ENCODE measurements at places on chromosomes 7 and 10. TPM values are rescaled to one million over a fixed set of nuclear protein-coding genes. Genes with fewer than 3 reads are reported as not detected.

DNA sequence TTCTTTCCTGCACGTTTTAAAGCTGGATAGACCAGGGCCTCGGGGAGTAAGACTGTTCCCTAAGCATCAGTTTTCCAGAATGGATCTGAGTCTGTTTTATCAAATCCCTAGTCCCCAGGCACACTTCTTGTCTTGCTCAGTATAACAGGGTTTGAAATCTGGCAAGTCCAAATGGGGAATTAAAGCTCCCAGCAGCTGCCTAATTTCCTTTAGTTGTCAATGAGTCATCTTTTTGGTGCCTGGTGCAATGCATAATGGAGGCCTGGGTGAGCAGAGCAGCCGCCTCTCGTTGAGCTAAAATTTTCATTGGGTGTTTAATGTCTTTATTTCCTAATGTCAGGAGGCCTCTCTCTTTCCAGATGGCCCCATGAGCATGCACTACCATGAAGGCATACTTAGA, 87.9 kb downstream of the STRA8 start:
- DNase-seq: no peak

DNA sequence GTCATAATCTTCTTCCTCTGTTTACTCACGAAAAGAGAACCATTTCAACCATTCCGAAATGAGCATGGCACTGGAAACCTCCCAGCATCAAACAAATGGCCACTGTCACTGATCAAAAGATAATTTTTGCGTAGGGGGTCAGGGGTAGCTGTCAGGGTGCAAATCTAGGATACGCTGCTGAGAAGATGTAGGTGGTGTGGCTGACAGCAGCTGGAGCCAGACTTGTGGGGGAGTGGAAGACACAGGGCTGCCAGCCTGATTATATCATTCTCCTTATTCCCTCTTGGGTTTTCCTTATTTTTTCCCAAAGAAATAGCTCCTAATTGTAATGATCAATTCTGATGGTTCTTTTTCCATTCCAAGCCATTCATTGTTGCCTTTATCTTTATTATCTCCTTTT, 266.1 kb downstream of the SORCS1 start:
- no peak for DNase-seq

DNA sequence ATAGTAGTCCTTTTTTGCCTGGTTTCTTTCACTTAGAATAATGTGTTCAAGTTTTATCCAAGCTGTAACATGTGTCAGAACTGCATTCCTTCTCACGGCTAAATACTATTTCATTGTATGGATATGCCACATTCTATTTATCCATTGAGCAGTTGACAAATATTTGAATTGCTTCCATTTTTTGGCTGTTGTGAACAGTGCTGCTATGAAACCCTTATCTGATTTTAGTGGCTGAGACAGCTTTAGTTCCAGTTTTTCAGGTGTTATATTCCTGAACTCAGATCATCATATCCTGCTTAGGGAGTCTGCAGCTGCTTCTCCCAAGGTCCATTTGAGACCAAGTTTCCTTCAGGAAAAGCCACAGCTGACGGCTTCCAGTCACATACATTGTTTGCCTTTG, 339.2 kb downstream of the GRID1 start:
- DNase-seq: no peak

Gene CCL24
- total RNA-seq: not detected

Gene ASIC3
- total RNA-seq: 17.7 TPM

DNA sequence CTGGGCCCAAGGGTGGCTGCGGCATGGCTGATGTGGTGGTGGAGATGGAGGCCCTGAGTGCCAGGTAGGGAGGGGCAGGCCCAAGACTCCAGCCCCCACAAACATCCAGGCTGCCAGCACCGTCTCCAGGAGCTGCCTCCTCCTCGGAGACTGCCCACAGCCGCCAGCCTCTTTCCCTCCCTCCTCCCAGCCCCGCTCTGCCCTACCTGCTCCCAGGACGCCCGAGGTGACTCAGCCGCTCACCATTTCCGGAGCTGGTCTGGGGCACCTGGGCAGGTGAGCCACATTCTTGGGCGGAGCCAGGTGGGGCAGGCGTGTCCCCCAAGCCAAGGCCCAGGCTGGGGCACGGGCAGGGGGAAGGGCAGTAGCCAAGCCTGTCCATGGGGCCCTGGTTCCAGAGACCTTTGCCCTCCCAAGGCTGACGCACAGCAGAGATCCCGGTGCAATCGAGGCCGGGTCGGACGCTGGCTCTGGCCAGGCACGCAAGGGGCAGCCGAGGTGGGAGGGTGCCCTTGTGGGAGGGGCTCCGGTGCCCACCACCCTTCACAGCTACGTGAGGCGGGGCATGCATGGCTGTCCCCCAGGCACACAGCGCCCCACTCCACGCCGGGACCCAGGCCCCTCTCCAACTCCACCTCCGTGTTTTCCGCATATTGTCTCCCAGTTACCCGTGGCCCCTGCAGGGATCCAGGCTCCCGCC, 8.8 kb downstream of the ADAP1 start:
- no peak for DNase-seq

Gene SFMBT2
- total RNA-seq: 50.9 TPM

GRCh38 chr7:50496569-50496968, 46.4 kb upstream of the FIGNL1 start:
- no peak for DNase-seq

Gene TUBB8
- total RNA-seq: not detected

Gene PTF1A
- not detected for total RNA-seq

Gene MMP21
- total RNA-seq: 0.10 TPM

Gene ANKRD16
- 6.4 TPM for total RNA-seq

All from naive thymus-derived CD4-positive, alpha-beta T cell (primary cell).